ENCODE measurements at places on chromosomes 3 and 15. TPM values are rescaled to one million over a fixed set of nuclear protein-coding genes. Genes with fewer than 3 reads are reported as not detected.
A peak's percentile ranks its signal among the peaks of the same experiment; 100 is the strongest.

PAK6 gene
- total RNA-seq = 0.26 TPM

PRICKLE2 gene
- not detected for total RNA-seq

KLF15 gene
- 0.08 TPM for total RNA-seq

JMJD7 gene
- 17.8 TPM for total RNA-seq

DNA sequence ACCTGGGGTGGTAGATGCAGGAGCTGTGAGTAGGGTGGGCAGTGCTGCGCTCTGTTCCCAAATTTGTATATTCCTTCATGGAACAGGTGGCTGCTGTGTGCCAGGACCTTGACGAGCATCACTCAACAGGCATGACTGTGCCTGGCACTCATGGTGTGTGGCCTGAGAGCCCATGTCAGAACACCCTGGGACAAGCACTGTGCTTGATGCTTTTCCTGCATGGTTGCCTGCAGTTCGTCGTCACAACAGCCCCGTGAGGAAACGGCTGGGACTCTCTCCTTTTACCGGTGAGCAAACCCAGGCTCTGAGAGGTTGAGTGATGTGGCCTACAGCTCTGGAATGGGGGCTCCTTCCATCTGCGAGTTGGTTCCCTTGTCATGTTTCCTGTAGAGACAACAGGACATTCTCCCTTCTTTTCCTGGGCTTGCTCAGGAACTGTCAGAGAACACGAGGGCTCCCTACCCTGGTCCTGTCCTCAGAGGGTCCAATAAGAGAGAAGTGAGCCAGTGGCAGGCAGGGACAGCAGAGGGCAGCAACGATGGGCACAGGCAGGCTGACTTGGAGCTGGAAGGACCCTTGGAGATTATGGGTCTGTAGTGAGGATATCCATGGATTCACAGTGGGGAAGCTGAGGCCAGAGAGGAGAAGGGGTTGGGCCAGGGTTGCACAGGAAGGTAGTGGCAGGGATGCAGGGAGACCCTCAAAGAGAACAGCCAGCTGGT, 37.4 kb downstream of the PRKCD start:
- DNase-seq = no peak

- DNase-seq = no peak
Observed at GRCh38 chr3:141353652-141354495, 14.4 kb upstream of the ZBTB38 start.

DNA sequence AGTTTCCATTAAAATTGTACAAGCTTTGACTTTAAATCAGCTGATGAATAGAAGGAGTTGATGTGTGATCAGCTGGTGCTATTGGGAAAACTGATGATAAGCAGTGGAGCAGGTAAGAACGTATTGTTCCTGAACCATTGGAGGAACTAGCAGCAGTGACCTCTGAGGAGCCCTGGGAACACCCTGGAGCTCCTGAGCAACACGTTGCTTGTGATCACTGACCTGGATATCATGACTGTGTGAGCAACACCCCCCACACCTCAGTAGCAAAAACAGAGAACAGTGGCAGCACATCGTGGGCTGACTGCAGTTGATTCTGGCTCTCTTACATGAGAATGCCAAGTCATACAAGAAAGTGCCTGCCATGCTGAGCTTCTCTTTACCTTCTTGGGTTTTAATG, 72.9 kb downstream of the BLM start:
- no peak for DNase-seq

- DNase-seq = no peak
Observed at GRCh38 chr15:85406916-85407315, 26.5 kb downstream of the AKAP13 start.

DNA sequence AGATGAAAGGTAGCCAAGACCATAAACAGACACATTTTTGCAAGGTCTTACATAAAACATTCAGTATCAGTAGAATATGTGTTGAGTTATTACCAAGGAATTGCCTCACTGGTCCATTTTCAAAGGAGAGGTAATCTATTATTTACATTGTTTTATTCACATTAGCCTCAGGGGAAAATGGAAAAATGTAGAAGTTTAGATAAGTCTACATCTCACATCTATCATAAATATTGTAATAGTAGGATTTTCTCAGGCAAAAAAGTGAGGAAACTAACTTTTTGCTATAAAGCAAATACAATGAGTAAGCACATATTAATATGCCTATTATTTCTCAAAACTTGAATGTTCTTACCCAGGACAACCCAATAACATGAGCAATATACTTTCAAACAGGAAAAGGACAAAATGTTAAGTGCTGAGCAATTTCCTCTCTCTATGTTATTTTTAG, 184.6 kb upstream of the AGTR1 start:
- no peak for DNase-seq

GRCh38 chr3:57592306-57592705, 4.8 kb downstream of the ARF4 start:
- DNase-seq = no peak

- DNase-seq = peak; percentile 56
Observed at GRCh38 chr15:98311566-98312188, 336.7 kb upstream of the IGF1R start.

DNA sequence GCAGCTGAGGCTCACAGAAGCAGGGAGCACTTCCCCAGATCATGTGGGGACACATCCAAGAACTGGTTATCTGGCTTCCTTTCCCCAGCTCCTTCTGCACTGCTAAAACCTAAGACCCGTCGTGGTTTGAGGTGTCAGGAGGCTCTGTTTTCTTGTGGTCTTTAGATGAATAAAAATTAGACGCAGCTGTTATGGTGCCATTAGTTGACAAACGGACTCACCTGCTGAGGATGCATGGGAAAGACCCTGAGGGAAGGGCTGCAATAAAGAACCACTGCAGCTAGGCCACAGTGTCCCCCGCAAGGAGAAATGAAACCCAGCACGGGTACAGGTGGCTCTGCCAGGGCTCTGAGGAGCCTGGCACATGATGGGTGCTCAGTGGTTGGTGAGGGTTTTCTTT, 99.4 kb downstream of the IQSEC1 start:
- DNase-seq = no peak

DNA sequence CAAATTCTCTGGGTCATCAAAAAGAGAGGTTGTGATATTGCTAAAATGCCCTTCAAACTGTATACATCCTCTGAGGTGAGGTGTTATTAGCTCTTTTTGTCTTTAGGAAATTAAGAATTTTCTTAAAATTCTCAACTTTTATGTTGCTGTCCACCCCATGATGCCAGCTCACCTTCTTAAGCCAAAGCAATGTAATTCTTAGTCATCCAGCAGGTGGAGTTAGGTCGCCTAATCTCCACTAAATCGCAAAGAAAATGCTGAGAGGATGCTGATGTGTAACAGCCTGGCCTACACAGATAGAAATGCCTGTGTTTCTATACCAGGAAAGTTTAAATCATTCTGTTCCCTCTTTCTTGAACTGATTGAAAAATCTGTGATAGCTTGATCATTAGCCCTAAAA, 770.2 kb upstream of the ALCAM start:
- DNase-seq = no peak

- no peak for DNase-seq
Observed at GRCh38 chr3:98886525-98886924, 15.0 kb downstream of the DCBLD2 start.

DNA sequence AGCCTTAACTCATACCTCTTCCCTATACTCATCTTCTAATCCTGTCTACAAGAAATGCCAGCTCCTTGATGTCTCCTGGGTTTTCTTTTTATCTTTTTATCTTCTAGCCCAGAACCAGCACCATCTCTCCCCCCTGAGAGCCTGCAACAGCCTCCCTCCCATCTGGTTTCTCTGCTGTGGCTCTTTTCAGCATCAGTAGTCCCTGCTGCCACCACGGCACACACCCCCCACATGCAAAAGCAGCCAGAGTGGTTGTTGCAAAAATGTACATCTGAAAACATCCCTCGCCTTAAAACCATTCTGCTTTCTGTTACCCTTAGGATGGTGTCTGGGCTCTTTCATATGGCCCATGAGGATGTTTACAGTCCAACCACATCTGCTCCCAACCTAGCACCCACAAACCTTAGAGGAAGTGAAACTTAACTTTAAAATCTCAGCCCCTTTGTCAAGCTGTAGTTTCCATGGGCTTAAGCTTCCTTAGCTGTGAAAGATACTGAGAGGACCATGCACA, 775 bp downstream of the TTC21A start:
- peak; percentile 49 for DNase-seq

DNA sequence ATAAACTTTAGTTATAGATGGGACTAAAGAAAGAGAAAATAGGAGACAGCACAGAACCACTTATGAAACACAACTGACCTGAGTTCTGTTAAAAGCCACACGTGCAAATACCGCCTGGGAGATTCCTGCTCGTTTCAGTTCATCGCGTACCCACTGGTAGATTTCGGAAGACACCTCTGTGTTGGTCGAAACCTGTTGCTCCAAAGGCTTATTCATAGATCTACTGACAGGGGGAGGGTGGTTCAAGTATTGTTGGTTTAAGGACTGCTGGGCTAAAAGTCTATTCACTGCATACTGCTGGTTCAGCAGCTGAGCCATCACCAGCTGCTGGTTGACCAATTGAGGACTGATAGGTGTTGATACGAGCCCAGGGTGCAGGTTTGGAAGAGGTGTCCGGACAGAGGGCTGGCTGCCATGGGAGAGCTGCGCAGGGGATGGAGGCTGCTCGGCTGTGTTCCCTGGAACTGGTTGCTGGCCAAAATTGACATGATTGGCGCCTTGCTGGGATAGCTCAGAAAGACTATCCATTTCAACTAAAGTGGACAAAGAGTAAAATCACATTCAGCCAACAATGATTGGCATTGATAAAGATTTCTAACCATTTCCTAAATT, 30.6 kb downstream of the SATB1 start:
- DNase-seq = no peak

GRCh38 chr3:127221446-127222035, 28.6 kb downstream of the PRR23E start:
- no peak for DNase-seq

DNA sequence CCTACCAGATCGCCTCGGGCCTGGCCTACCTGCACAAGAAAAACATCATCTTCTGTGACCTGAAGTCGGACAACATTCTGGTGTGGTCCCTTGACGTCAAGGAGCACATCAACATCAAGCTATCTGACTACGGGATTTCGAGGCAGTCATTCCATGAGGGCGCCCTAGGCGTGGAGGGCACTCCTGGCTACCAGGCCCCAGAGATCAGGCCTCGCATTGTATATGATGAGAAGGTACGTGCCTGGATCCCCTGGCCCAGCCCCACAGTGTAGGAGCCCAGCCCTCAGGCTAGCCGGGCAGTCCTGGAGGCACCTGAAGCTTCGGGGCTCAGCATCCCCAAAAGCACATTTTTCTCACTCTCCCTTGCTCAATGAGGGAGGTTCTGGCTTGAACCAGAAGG, 135.8 kb downstream of the LRRK1 start:
- DNase-seq = no peak

DNA sequence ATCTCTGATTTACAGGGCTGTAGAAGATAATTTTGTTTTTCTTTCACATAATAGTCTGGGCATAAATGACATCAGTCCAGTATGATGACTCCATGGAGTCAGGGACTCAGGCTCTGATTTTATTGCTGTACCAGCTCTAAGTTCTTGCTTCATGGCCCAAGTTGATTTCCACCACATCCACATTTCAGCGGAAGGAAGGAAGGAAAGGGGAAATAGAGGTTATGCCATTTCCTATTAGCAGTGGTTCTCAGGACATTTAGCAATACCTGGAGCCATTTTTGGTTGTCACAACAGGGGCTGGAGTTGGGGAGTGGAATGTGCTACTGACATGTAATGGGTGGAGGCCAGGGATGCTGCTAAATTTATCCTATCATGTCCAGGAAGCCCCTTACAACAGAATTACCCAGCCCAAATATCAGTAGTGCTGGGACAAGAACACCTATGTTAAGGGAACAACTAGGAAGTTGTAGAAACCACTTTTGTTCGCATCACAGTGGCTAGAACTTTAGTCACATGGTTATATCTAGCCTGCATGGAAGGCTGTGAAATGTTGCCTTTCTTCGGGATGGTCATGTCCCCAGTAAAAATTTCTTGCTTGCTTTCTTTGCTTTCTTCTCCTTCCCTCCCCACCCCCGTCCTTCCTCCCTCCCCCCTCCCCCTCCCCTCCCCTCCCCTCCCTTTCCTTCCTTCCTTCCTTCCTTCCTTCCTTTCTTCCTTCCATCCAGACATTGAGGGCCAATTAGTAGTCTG, 42.1 kb downstream of the OXSR1 start:
- DNase-seq = no peak

DNA sequence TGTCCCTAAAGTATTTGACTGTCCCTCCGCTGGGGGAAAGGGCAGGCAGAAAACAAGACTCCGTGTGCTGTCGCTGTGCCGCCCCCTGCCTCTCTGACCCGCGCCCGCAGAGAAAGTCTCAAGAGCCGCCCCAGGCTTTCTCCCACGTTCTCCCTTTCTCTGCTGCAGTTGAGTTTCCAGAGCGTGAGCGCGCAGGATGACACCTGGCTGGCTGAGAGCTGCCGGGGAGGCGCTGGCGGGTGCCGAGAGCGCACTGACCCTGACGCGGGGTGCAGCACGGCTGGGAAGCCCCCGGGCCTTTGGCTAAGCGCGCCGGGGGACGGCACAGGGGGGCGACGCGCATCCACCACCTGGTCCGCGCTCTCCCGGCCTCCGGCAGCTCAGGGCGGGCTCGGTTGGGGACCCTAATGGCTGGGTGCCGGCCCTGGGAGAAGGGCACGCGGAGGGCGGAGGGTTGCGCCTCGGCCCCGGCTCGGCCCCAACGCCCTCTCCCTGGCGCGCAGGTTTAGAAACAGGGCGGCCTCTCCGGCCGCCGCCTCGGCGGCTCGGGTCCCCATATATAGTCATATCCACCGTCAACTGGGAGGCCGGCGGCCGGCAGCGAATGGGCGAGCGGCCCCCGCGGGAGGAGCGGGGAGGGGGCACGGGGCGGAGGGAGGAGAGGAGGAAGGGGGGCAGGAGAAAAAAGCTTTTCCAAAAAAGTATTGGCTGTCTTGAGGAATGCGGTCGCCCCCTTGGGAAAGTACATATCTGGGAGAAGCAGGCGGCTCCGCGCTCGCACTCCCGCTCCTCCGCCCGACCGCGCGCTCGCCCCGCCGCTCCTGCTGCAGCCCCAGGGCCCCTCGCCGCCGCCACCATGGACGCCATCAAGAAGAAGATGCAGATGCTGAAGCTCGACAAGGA, at the start of gene TPM1:
TSS of gene TPM1 (plus strand) at position 774 of the 903 bp plus-strand sequence. CDS start at position 857, 83 bp downstream.
- no peak for DNase-seq

DNA sequence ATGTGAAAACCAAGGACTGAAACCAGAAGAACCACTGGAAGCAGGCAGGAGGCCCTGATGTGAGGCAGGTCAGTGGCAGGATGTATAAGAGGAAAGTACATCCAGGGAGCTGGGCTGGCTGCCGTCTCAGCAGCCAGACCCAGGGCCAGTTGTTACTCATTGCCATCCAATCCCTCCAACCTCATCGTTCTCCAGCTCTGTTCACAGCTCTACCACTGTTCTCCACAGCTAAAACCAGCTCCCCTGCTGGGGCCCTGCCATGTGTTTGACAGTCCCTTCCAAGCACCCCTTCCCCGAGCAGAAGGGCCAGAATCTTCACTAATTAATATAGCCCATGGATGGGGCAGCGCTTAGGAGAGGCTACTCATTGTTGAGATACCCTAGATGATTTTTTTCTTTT, 206.6 kb downstream of the MECOM start:
- DNase-seq = no peak

GRCh38 chr15:34773917-34774316, 19.1 kb upstream of the GJD2 start:
- DNase-seq = no peak
